ENCODE measurements at places on chromosomes 12 and 14.
A peak's percentile ranks its signal among the peaks of the same experiment; 100 is the strongest.

GRCh38 chr12:109241936-109242335 is 67.1 kb downstream of the FOXN4 start:
- no peak for DNase-seq

- DNase-seq, result no peak
Observed at GRCh38 chr12:91267039-91267438, 84.4 kb upstream of the DCN start.

- no peak for DNase-seq
Observed at GRCh38 chr12:86256163-86256562, at the start of gene MGAT4C. Gene MGAT4C, minus strand, starts transcription at chr12:86256391.

GRCh38 chr12:89544681-89545184 is 18.9 kb upstream of the POC1B start:
- DNase-seq, result no peak

GRCh38 chr14:91078095-91078737 is 17.8 kb upstream of the RPS6KA5 start:
- peak; percentile 42 for DNase-seq

DNA sequence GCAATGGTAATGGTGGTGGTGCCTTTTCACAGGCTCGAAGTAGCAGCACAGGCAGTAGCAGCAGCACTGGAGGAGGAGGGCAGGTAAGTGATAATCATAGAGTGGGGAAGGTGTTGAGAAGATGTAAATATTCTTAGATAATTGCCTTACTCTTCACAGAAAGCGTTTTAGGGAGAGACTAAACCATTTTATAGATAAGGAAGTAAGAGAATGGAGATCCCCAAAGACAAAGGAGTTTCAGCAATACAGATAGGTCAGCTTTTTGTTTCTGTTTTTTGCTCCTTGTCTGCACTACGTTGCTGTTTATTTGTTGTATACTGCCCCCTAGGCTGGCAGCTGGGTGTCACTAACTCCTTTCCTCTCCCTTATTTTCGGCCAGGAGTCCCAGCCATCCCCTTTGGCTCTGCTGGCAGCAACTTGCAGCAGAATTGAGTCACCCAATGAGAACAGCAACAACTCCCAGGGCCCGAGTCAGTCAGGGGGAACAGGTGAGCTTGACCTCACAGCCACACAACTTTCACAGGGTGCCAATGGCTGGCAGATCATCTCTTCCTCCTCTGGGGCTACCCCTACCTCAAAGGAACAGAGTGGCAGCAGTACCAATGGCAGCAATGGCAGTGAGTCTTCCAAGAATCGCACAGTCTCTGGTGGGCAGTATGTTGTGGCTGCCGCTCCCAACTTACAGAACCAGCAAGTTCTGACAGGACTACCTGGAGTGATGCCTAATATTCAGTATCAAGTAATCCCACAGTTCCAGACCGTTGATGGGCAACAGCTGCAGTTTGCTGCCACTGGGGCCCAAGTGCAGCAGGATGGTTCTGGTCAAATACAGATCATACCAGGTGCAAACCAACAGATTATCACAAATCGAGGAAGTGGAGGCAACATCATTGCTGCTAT is 2.0 kb downstream of the SP1 start:
- DNase-seq, result peak; percentile 29

GRCh38 chr12:58528271-58528670 is 392.0 kb downstream of the LRIG3 start:
- no peak for DNase-seq

- DNase-seq, result no peak
Observed at GRCh38 chr12:22551624-22552023, 7.3 kb upstream of the C2CD5 start.

GRCh38 chr12:69513297-69513696 is 43.1 kb downstream of the FRS2 start:
- DNase-seq, result no peak

- no peak for DNase-seq
Observed at GRCh38 chr12:96335270-96335669, 65.0 kb downstream of the CDK17 start.

DNA sequence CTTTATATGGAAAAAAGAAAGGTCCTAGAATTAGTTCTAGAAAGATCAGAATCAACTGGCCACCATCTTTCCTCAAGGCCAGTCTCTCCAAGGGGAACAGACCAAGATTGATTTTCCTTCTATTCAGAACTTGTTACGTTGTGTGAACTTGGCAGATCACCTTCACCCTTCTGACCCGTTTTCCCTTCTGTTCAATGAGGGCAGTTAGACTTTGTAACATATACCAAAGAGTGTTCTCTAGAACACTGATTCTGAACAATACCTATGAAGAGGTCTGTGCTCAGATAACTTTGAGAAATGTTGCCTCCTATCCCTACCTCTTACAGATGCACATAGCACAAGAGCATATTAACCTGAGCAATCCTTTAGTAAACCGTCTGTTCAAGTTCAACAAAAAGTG is 10.6 kb upstream of the PCK2 start:
- DNase-seq, result no peak

GRCh38 chr12:109016978-109017377 is 3.9 kb downstream of the SVOP start:
- DNase-seq, result no peak

DNA sequence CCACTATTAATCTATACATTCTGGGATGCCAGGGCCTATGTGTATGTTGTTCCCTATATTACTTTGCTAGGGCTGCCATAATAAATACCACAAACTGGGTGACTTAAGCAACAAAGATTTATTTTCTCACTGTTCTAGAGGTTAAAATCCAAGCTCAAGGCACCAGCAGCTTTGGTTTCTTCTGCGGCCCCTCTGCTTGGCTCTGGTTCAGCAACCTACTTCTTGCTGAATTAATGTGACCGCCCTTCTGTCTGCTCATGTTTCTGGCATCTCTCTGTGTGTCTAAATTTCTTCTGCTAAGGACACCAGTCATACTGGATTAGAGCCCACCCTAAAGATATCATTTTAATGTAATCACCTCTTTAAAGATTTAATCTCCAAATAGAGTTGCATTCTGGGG is 84.7 kb downstream of the ZNF664 start:
- no peak for DNase-seq

- no peak for DNase-seq
Observed at GRCh38 chr14:24204163-24205146, 1.0 kb upstream of the TSSK4 start.

- DNase-seq, result no peak
Observed at GRCh38 chr12:64653123-64653522, 42.8 kb downstream of the RASSF3 start.

- DNase-seq, result no peak
Observed at GRCh38 chr14:42149609-42150261, 543.1 kb downstream of the LRFN5 start.

- no peak for DNase-seq
Observed at GRCh38 chr14:104118006-104118844, 20.2 kb upstream of the KIF26A start.

GRCh38 chr14:96844857-96845570 is 47.8 kb downstream of the VRK1 start:
- DNase-seq, result no peak

GRCh38 chr14:72419226-72419775 is 474.6 kb downstream of the DPF3 start:
- no peak for DNase-seq

- DNase-seq, result no peak
Observed at GRCh38 chr12:27000961-27001360, 13.2 kb downstream of the TM7SF3 start.

GRCh38 chr12:47317175-47317915 is 237.6 kb upstream of the AMIGO2 start:
- DNase-seq, result peak; percentile 29

DNA sequence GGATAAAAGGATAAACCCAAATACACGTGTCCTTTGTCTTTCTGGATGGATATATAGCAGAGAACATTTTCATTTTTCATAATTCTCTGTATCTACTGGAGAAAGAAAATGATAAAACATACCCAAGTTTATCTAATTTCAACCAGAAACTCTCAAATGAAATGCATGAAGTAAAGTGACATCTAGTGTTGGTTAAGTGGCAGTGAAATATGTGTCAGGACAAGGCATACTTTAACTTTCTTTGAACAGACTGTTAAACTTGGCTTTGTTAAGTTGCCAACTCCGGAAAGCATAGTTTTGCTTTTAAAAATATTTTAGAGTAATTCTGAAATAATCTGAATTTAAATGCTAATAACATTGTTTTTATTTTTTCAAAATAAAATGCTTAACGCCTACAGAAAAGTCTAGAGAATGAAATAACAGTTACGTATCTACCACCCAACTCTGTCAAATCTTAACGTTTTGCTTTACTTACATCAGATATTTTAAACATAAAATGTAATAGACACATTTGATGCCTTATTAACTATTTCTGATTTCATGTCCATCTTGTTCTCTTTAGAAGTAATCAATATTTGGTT is 25.2 kb upstream of the NTN4 start:
- DNase-seq, result peak; percentile 50

DNA sequence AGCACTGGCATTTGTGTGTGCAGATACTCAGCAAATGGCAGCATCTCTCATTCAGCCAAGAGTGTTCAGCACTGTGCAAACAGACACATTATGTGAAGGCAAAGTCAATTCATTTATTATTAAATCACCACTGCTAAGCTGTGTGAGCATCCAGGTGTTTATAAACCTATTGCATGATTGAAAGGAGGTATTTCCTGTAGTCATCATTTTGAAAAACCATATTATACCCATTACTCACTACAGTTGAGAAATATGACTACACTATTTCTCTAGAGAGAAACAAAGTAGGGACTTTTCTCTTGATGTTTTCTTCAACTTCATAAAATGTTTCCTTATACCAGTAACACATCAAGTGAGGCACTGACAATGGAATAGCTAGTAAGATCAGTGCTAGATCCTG is 13.7 kb downstream of the SPX start:
- no peak for DNase-seq

DNA sequence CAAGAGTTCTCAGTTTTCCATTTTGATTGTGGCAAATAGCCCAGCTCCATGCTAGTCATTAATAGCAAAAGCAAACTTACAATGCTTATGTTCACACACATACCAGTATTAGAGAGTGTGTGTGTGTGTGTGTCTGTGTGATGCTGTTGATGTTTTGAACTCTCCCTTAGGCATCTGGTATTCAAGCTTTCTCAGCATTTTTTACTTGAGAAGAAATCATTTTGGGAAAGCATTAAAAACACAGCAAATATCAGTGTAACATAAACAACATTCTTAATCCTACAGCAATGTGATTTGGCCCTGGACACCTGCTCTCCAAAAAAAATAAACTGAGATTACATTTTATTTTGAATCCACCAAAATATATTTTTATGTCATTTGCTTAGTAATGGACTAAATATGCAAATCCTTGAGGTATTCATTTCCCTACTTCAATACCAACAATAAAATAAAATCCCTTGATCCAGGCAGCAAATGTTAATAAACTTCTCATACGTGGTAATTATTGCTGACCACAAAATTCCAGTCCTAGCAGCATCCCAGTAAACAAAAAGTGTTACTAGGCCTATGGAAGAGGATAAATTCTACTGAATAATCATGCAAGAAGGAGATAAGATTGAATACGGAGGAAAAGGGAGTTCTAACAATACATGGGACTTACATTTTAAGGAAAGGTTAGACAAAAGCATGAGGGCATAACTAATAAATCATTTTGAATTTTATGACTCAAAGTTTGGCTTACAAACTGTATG is 249.5 kb upstream of the CLEC14A start:
- DNase-seq, result no peak

- DNase-seq, result no peak
Observed at GRCh38 chr14:83780321-83780720, 1749.6 kb upstream of the FLRT2 start.

- DNase-seq, result no peak
Observed at GRCh38 chr14:49905989-49906388, 13.1 kb downstream of the ARF6 start.

GRCh38 chr14:23284654-23285529 is 1.0 kb downstream of the HOMEZ start:
- DNase-seq, result peak; percentile 47

DNA sequence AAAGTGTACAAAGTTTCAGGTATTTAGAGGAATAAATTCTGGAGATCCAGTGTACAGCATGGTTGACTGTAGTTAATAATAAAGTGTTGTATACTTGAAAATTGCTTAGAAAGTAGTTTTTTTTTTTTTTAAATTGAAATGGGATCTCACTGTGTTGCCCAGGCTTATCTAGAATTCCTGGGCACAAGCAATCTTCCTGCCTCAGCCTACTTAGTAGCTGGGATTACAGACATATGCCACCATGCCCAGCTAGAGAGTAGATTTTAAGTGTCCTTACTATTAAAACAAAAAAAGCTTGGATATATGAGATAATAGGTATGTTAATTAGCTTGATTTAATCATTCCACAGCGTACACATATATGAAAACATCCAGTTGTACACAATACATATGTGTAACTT is 27.7 kb downstream of the FUT8 start:
- DNase-seq, result no peak

GRCh38 chr14:64549016-64549415 is 745 bp upstream of the PPP1R36 start:
- DNase-seq, result no peak

DNA sequence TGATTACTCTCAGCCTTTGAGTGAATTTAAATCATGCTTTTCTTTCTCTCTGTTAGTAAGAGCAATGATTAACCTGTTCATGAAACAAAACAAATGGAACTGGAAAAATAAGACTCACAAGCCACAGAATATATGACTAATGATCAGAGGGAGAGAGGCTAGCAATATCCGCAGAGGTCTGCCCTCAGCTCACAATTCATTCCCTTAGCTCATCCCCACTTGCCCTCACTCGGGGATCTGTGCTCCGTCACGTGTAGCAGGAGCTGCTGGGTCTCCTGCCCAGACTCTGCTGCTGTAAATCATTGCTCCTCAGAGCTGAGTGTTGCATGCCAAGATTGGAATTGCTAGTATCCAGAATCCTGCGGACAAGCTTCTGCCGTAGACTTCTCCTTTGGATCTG is 53.1 kb upstream of the GNG2 start:
- DNase-seq, result no peak

DNA sequence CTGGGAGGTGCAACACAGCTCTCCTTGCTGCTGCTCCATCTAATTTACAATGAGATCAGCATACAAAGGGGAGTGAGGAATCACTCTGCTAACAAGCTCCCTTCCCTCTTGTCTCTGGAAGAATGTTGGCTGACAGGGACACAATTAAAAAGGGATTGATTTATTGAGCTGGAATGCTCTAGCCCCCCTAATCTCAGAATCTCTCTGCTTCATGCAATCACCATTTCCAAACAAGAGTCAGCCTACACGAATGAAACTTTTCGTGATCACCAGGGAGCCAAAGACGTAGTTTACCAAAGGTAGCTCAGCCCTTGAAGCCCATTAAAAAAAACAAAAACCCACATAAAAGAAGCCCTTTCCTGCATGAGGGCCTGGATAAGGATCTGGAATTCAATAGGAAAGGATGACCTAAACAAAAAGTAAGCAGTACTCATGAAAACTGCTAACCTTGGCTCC is 223.8 kb downstream of the C12orf75 start:
- no peak for DNase-seq

GRCh38 chr12:95699579-95699978 is 91.0 kb downstream of the NTN4 start:
- DNase-seq, result no peak

- DNase-seq, result no peak
Observed at GRCh38 chr14:30085943-30086342, 158.3 kb upstream of the PRKD1 start.

DNA sequence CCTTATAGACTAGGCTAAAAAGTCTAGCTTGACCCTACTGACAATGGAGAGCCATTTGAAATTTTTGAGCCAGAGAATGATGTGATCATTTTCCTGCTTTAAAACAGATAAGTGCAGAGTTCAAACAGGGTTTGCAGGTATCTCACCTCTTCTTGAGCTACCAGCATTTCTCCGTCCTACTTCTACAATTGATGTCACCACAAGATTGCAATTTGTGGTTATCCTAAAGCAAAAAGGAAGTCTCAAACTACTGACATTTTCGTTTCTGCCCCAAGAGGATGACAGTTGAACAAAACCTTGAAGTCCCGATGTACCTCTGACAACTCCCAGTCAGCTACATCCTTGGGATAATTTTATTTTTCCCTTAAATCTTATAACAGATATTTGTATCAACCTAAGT is 86.7 kb downstream of the PTGER2 start:
- no peak for DNase-seq
